Right ventricle myocardium inferior (tissue), 1 donor: ENCODE measurements at places on chromosomes 2 and 18. TPM values are rescaled to one million over a fixed set of nuclear protein-coding genes. Genes with fewer than 3 reads are reported as not detected.

GRCh38 chr2:206198677-206199076, 39.0 kb downstream of the EEF1B2 start:
- no peak for DNase-seq

The COLEC12 gene
- 9.9 TPM for total RNA-seq

The MARCHF4 gene
- total RNA-seq, result 0.08 TPM

DNA sequence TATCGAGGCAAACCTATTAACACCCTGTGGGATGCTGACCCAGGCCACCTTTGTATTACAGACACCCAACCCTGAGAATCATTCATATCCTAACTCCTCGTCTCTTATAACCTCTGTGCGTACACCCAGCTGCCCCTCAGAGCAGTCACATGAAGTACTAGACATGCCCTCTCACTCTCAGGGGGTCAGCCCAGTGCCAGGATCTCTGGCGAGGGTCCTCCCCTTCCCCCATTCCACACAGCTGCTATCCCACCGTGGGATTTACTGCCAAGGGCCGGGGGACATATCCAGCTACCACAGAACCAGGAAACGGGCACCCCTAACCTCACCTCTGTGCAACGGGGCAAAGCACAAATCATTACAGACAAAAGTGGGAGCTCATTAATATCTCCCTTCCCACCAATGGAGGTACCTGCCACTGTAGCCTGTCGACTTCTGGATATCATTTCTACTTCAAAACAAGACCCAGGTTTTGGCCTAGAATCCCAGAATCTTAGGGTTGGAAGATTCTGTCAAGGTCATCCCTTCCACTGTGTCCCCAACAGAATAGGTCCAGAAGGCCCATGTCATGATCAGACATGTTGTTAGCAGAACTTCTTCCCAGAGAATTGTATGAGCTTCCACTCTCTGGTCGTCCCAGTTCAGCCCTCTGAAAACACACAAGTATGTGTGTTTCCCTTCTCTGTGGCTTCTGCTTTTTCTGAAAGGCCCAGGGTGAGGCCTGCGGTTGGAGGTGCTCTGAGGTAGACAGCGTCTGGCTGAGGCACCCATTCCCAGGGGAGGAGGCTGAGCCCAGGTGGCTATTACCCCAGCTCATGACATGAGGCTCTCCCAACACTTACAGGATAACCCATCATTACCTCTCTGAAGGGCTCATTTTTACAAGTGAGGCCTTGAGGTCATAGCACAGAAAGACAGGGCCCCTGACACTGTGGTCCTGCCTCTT, 1.7 kb downstream of the TMBIM1 start:
- DNase-seq, result no peak

GRCh38 chr2:219675221-219675620, 47.8 kb downstream of the SLC4A3 start:
- DNase-seq, result no peak

DNA sequence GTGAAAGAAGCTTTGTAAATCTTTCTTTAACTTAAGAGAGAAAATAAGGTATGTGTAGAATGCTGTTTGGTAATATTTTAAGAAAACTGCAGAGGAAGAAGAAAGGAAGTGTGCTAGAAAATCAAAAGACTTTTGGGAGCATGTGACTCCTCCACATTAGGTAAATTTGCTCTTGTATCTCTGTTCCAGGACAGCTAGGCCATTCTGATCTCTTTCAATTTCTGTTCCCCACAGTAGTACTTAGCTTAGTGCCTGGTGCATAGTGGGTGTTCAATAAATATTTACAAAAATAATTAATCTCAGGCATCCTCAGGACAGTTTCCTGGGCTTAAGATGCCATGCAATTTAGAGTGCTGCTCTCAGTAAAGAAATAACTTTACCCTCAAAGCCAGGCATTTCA, 105.0 kb downstream of the GPD2 start:
- no peak for DNase-seq

- DNase-seq, result no peak
These were observed 3.8 kb upstream of the SALL3 start for GRCh38 chr18:78975699-78976335.

- no peak for DNase-seq
These were observed 189.3 kb downstream of the RNF152 start for GRCh38 chr18:61703508-61703907.

- DNase-seq, result no peak
These were observed 280.9 kb upstream of the STON1 start for GRCh38 chr2:48249025-48249424.

- no peak for DNase-seq
These were observed 688.4 kb upstream of the SYT4 start for GRCh38 chr18:43965691-43966090.

The CDK15 gene
- total RNA-seq, result 0.35 TPM

GRCh38 chr2:176099728-176100546, at the start of gene HOXD12:
TSS of gene HOXD12 (plus strand) at chr2:176099795. CDS start at chr2:176099802, 7 bp downstream.
- no peak for DNase-seq

GRCh38 chr2:38163006-38163405, 87.1 kb upstream of the CYP1B1 start:
- DNase-seq, result no peak

DNA sequence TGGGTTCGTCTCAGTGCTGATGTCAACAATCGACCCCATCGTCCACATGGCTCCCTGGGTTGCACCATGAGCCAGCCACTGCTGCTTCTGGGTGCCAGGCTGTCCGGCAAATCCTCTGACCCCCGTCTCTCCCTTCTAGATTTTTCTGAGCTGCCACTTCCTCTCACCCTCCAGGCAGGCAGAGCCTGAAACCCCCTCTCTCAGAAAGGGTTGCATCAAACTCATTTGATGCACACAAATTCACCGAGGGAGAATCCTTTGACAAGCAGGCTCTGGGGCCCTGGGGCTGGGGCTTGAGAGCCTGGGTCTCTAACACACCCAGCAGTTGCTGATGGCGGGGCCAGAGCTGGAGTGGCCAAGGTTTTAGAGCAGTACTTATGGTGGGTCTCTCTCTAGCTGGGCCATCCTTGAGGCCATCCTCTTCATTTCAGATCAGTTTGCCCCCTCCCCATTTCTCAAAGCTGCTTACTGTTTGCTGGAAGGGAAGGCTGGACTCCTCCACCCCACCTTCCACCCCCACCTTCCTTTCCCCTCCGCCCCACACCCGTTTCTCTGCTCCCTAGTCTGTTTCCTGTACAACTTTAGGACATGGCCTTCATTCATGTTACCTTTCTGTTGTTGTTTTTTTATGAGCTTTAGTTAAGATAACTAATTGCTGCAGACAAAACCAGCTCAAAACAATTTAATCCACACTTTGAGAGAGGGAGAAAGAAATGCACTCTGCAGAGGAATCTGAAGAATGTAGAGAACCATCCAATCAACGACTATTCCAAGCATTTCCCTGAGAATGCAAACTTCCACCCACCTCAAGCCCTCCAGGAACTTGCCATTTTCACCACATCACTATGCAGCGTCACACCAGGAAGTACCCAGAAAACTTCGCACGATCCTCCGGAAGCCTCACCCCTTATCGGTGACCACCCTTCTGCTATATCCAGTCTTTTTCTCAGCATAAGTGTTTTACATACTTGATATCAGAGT, 69.5 kb downstream of the ARL4C start:
- no peak for DNase-seq

The PTPN2 gene
- total RNA-seq, result 11.2 TPM

GRCh38 chr18:54269893-54270844, 852 bp downstream of the POLI start:
- DNase-seq, result no peak

The NCKAP1 gene
- 135 TPM for total RNA-seq

- DNase-seq, result no peak
These were observed 155.8 kb downstream of the PTGR3 start for GRCh38 chr18:75053028-75053629.

The POTEI gene
- not detected for total RNA-seq

- no peak for DNase-seq
These were observed 17.3 kb downstream of the NCK2 start for GRCh38 chr2:105761931-105762515.

DNA sequence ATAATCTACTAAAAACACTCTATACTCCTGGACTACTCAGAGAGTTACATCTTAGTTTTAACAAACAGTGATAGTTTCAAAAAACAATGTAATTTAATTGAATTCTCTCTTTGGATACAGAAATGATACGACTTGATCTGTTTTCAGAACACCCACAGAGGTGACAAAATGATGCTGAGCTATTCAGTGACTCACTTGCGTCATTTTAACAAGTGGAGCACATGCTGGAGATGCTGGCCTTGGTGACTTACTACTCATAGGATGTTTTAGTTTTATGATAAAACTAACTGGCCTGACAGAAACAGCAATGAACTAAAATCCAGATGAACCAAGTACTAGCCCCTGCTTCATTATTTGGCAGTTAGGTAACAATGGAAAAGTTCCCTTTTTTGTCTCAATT, 101.3 kb upstream of the ITGB6 start:
- DNase-seq, result no peak

The ASB1 gene
- total RNA-seq, result 57.5 TPM

The NAT8 gene
- total RNA-seq, result not detected

DNA sequence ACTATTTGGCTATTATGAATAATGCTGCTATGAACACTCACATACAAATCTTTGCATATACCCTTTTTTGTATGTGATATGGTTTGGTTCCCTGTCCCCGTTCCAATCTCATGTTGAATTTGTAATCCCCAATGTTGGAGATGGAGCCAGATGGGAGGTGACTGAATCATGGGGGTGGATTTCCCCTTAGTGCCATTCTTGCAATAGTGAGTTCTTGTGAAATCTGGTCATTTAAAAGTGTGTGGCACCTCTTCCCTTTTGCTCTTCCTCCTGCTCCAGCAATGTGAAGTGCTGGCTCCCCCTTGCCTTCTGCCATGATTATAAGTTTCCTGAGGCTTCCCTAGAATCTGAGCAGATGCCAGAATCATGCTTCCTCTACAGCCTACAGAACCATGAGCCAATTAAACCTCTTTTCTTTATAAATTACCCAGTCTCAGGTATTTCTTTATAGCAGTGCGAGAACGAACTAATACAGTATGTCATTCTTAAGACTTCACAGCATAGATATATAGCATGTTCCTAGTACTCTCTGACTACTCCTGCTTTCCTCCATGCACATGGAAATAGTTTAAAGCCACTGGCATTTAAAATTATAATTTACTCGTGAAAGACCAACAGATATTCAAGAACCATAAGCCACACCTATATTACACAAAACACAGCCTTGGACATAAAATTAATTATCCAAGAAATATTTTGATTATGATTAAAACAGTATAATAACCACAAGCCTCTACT, 75.2 kb downstream of the COBLL1 start:
- DNase-seq, result no peak

GRCh38 chr18:62538881-62539280, 16.1 kb downstream of the ZCCHC2 start:
- DNase-seq, result no peak

GRCh38 chr2:161913865-161914264, 160.2 kb downstream of the DPP4 start:
- no peak for DNase-seq

The ABCB11 gene
- total RNA-seq, result 0.32 TPM

The TUBB8B gene
- not detected for total RNA-seq

DNA sequence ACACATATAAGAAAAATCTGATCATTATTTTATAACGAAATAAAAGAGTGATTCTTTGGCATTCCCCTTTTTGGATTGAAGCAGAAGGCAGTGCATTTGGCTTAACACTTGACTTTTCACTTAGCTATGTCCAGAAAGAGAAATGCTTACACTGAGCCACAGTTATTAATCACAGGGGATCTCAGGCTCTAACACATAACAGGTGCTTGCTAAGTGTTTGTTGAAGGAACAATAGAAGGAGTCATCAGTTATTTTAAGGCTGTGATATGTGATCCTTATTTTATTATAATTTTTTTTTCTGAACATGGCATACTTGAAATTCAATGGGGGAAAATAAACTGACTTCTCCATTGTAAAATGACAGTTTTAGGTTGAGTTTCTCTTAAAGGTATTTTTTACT, 209.5 kb downstream of the UBE2E3 start:
- no peak for DNase-seq

- no peak for DNase-seq
These were observed 1994.5 kb upstream of the PIK3C3 start for GRCh38 chr18:39960550-39960949.

DNA sequence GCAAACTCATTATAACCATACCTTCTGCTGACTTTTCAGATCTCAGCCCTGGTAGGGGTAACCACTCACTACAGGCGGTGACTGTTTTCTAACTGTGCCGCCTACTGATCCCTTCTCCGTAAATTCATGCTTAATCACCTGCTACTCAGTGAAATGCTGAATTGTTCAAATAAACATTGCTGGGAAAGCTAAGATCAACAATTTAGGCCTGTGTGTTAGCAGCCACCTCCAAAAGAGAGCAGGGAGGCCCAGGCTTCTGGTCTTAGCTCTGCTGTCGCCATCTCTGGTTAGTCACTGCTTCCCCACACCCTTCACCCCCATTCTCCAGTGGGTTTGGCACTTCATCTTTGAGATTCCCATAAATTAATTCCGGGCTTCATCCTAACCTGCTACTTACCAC, 21.8 kb upstream of the NT5C1B start:
- no peak for DNase-seq

DNA sequence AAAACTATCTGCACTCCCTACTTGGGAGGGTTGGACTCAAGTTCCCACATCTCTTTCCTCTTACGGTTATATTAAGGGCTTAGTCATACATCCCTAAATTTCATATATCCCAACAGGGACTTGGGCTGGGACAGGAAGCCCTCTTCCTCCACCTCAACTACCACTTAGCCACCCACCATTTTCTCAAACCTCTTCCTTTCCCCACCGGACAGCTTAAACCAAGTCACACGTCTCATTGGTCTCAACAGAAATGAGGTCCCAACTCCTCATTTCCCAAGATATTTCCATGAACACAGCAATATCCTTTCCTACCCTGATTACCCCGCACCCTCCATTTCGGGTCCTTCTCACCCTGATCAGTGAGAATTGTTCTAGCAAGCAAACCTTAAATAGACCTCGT, 736 bp downstream of the ZSCAN30 start:
- DNase-seq, result no peak

DNA sequence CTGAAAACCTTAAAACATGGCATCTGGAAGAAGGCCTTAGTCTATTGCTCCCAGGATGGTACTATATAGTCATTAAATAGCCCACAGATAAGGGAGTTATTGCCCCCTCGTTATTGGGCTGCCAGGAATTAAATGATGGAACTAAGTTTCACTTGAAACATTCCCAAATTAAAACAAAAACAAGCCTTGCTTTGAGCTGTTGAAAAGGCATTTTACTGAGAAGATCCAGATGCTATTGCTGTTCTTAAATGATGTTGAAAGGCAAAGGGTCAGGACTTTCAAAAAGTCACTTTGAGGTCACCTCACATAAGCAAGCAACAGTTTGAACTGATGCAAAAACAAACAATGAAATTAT, 2.0 kb upstream of the AMMECR1L start:
- no peak for DNase-seq

DNA sequence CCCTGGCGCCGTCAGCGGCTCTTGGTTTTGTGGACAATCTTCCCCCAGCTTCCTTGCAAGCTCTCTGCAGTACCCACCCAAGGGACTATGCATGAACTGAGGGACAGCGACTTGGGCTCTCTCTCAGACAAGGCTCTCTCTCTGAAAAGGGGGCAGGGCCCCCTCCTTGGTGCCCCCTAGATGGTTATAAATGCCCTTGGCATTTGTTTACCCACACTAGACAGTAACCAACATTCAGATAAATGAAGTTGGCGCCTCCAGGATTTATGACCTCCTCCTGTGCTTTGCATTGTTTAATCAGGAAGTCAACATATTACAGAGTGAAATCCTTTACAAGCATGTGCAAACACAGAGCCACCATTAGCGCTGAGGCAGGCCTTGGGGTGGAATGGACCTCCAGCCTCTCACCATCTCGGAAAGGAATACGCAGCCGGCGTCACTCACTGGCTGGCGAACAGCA, 547.4 kb upstream of the ID2 start:
- no peak for DNase-seq

- DNase-seq, result no peak
These were observed 83.9 kb downstream of the AAK1 start for GRCh38 chr2:69559442-69560146.

The UGT1A5 gene
- not detected for total RNA-seq
